ENCODE measurements at places on chromosomes 1 and 21. TPM values are rescaled to one million over a fixed set of nuclear protein-coding genes. Genes with fewer than 3 reads are reported as not detected.

DNA sequence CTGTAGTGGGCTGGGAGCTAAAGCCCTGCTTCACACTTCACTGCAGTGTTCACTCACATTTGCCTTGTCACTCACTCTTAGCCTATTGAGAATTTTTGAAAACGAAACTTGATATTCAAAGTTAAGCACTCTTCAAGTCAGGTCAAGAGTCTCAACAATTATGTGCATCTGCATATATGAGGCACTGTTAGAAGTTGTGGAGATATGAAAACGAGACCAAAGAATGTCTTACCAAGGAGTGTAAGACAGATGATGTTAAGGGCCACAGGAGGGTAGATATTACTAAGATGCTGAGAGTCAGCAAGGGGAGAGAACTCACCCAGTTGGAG is 64.7 kb upstream of the GJA8 start:
- no peak for DNase-seq
- H3K27ac ChIP-seq = no peak overlapping the region
- no peaks in the 10 kb centered on the region for H3K4me1 ChIP-seq
- H3K27me3 ChIP-seq = no peaks in the 10 kb centered on the region
- no peak overlapping the region for H3K4me3 ChIP-seq
- no peaks in the 10 kb centered on the region for H3K36me3 ChIP-seq

- no peak for DNase-seq
- no peaks in the 10 kb centered on the region for H3K4me1 ChIP-seq
- no peaks in the 10 kb centered on the region for H3K27me3 ChIP-seq
- no peak overlapping the region for H3K27ac ChIP-seq
These were observed 19.3 kb downstream of the OSBPL9 start for GRCh38 chr1:51636191-51636590.

- H3K4me1 ChIP-seq = peaks cover 8% of the 10 kb centered on the region
- H3K4me3 ChIP-seq = no peak overlapping the region
- H3K27me3 ChIP-seq = no peaks in the 10 kb centered on the region
- no peaks in the 10 kb centered on the region for H3K36me3 ChIP-seq
- H3K27ac ChIP-seq = no peak overlapping the region
These were observed 7.6 kb upstream of the CTTNBP2NL start for GRCh38 chr1:112388436-112388835.

DNA sequence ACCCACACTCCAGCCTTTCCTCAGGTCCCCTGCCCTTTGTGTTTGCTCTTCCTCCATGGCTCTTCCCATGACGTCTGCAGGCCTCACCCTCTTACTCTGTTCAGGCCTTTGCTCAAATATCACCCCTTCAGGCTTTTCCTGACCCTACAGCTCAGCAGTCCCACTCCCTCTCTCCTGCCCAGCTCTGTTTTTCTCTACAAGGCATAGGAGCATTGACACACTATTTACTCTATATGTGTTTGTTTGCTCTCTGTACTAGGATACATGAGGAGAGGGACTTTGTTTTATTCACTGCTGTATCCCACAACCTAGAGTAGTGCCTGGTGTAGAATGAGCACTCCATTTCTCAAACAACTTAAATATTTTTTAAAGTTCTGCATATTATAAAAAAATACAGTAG is 107.4 kb upstream of the COA6 start:
- no peaks in the 10 kb centered on the region for H3K36me3 ChIP-seq
- no peak overlapping the region for H3K4me3 ChIP-seq
- no peak for DNase-seq
- no peaks in the 10 kb centered on the region for H3K4me1 ChIP-seq
- H3K27ac ChIP-seq = no peak overlapping the region

- H3K27ac ChIP-seq = no peak overlapping the region
- H3K36me3 ChIP-seq = no peaks in the 10 kb centered on the region
- DNase-seq = no peak
- H3K4me1 ChIP-seq = no peaks in the 10 kb centered on the region
These were observed 8.8 kb downstream of the KCND3 start for GRCh38 chr1:111980686-111981085.

GRCh38 chr1:238006779-238007178 is 116.1 kb upstream of the ZP4 start:
- DNase-seq = no peak
- H3K4me1 ChIP-seq = no peaks in the 10 kb centered on the region
- no peak overlapping the region for H3K4me3 ChIP-seq
- H3K27ac ChIP-seq = no peak overlapping the region

GRCh38 chr1:213399695-213400094 is 348.7 kb downstream of the RPS6KC1 start:
- no peak overlapping the region for H3K4me3 ChIP-seq
- no peak for DNase-seq
- H3K36me3 ChIP-seq = no peaks in the 10 kb centered on the region
- no peaks in the 10 kb centered on the region for H3K4me1 ChIP-seq
- H3K27ac ChIP-seq = no peak overlapping the region
- no peaks in the 10 kb centered on the region for H3K27me3 ChIP-seq

- no peaks in the 10 kb centered on the region for H3K36me3 ChIP-seq
- no peak overlapping the region for H3K4me3 ChIP-seq
- H3K27me3 ChIP-seq = no peaks in the 10 kb centered on the region
These were observed 105.5 kb downstream of the TNNI3K start for GRCh38 chr1:74340656-74341055.

- H3K4me1 ChIP-seq = no peaks in the 10 kb centered on the region
- DNase-seq = no peak
- no peak overlapping the region for H3K27ac ChIP-seq
These were observed 84.5 kb upstream of the BCL10 start for GRCh38 chr1:85360730-85361493.

GRCh38 chr1:235375919-235376605 is 8.8 kb downstream of the TBCE start:
- no peaks in the 10 kb centered on the region for H3K4me1 ChIP-seq
- H3K27ac ChIP-seq = no peak overlapping the region
- no peaks in the 10 kb centered on the region for H3K36me3 ChIP-seq

- no peaks in the 10 kb centered on the region for H3K27me3 ChIP-seq
- no peak for DNase-seq
- H3K4me3 ChIP-seq = no peak overlapping the region
These were observed 48.9 kb downstream of the NME7 start for GRCh38 chr1:169318536-169319244.

- H3K4me3 ChIP-seq = no peak overlapping the region
- H3K27ac ChIP-seq = no peak overlapping the region
- H3K4me1 ChIP-seq = peaks cover 19% of the 10 kb centered on the region
- no peaks in the 10 kb centered on the region for H3K27me3 ChIP-seq
- DNase-seq = no peak
- H3K36me3 ChIP-seq = no peaks in the 10 kb centered on the region
These were observed 41.1 kb upstream of the IL20 start for GRCh38 chr1:206824331-206824730.

- no peaks in the 10 kb centered on the region for H3K4me1 ChIP-seq
- no peaks in the 10 kb centered on the region for H3K36me3 ChIP-seq
- no peaks in the 10 kb centered on the region for H3K27me3 ChIP-seq
- no peak overlapping the region for H3K27ac ChIP-seq
- no peak for DNase-seq
- H3K4me3 ChIP-seq = no peak overlapping the region
These were observed 75.9 kb upstream of the GREM2 start for GRCh38 chr1:240687820-240688219.

DNA sequence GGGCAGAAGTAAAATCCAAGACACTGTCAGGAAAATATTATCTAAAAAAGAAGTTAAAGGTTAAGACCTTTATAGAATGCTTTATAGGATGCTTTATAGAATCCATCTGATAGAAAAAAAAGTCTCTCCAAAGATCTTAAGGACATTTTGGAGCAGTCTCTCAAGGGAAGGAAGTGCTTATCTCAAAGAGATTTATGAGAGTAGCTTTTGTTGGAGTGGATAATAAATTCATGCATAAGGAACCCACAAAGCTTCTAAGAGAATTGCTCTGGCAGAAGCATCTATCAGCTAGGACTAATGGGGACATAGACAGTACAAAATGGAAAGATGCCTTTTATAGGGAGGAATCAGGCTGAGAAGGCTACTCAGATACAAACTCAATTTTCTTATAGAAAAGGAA is 12.9 kb upstream of the CAP1 start:
- no peak overlapping the region for H3K4me3 ChIP-seq
- no peak for DNase-seq
- peaks cover 16% of the 10 kb centered on the region for H3K4me1 ChIP-seq
- H3K27ac ChIP-seq = no peak overlapping the region
- H3K36me3 ChIP-seq = no peaks in the 10 kb centered on the region

GRCh38 chr1:39900662-39901463 is 854 bp downstream of the MYCL start:
- peak overlapping the region; percentile 50 for H3K4me3 ChIP-seq
- peaks cover 19% of the 10 kb centered on the region for H3K27me3 ChIP-seq
- peaks cover 5% of the 10 kb centered on the region for H3K4me1 ChIP-seq

GRCh38 chr1:91735266-91735845 is 150.6 kb downstream of the TGFBR3 start:
- H3K36me3 ChIP-seq = peaks cover 4% of the 10 kb centered on the region
- no peak for DNase-seq
- H3K4me3 ChIP-seq = no peak overlapping the region
- H3K27ac ChIP-seq = no peak overlapping the region
- no peaks in the 10 kb centered on the region for H3K27me3 ChIP-seq

GRCh38 chr1:20061866-20062265 is 8.1 kb upstream of the PLA2G5 start:
- DNase-seq = no peak
- H3K27me3 ChIP-seq = no peaks in the 10 kb centered on the region
- no peaks in the 10 kb centered on the region for H3K36me3 ChIP-seq
- no peak overlapping the region for H3K27ac ChIP-seq
- H3K4me3 ChIP-seq = no peak overlapping the region

GRCh38 chr21:29114765-29115500 is 15.5 kb upstream of the MAP3K7CL start:
- DNase-seq = no peak
- no peaks in the 10 kb centered on the region for H3K4me1 ChIP-seq
- no peaks in the 10 kb centered on the region for H3K36me3 ChIP-seq
- H3K4me3 ChIP-seq = no peak overlapping the region
- H3K27me3 ChIP-seq = no peaks in the 10 kb centered on the region
- no peak overlapping the region for H3K27ac ChIP-seq

GRCh38 chr1:58927041-58927721 is 143.3 kb upstream of the JUN start:
- H3K4me1 ChIP-seq = peaks cover 24% of the 10 kb centered on the region
- DNase-seq = no peak
- H3K27me3 ChIP-seq = no peaks in the 10 kb centered on the region
- H3K4me3 ChIP-seq = no peak overlapping the region
- H3K27ac ChIP-seq = no peak overlapping the region

- no peaks in the 10 kb centered on the region for H3K4me1 ChIP-seq
- H3K36me3 ChIP-seq = no peaks in the 10 kb centered on the region
- no peak overlapping the region for H3K27ac ChIP-seq
- H3K4me3 ChIP-seq = no peak overlapping the region
These were observed 47.5 kb downstream of the SYDE2 start for GRCh38 chr1:85153149-85153891.

DNA sequence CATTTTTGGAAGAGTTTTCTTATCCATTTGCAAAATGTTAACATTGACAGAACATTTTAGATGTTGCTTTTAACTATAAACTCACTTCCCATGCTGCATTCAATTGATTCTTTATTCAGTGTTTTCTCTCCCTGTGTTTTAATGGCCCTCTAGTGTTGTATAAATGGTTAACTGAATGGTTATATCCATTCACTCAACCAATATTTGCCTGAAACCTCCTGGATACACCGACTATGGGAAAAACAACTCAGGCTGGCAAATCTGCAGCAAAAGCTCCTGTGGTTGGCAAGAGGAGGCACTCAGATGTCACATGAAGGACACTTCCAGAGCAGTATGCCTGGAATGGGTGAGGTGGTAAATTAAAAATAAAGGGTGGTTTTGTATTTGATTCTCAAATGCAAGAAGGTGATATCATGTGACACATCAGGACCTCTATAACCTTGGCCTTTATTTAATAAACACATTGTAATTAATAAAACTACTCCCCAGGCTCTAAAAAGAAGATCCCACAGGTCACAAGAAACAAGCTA is 107.6 kb downstream of the BCAR3 start:
- no peaks in the 10 kb centered on the region for H3K36me3 ChIP-seq
- no peak overlapping the region for H3K4me3 ChIP-seq
- H3K27me3 ChIP-seq = no peaks in the 10 kb centered on the region
- no peak for DNase-seq

DNA sequence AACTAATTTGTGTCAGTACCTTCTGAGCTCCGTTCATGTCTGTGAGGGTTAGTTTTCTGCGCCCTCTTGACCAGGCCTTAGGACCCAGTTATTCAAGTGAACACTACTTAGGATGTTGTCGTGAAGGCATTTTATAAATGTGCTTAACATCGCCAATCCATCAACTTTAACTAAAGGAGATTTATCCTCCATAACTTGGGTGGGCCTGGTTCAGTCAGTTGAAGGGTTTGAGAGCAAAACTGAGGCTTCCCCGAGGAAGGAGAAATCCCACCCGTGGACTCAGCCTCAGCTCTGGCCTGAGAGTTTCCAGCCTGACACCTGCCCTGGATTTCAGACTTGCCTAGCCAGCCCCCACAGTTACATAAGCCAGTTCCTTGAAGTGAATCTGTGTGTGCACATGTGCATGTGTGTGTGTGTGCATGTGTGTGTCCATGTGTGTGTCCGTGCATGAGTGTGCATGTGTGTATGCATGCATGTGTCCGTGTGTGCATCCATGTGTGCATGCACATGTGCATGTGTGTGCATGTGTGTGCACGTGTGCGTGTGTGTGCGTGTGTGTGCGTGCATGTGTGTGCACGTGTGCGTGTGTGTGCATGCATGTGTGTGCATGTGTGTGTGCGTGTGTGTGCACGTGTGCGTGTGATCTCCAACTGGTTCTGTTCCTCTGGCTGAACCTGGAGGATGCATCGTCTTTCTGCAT is 62.1 kb upstream of the PDE9A start:
- H3K36me3 ChIP-seq = no peaks in the 10 kb centered on the region
- no peak for DNase-seq
- peaks cover 9% of the 10 kb centered on the region for H3K4me1 ChIP-seq
- H3K27ac ChIP-seq = no peak overlapping the region
- H3K27me3 ChIP-seq = peaks cover 4% of the 10 kb centered on the region

- H3K27me3 ChIP-seq = no peaks in the 10 kb centered on the region
- no peaks in the 10 kb centered on the region for H3K4me1 ChIP-seq
- no peak overlapping the region for H3K4me3 ChIP-seq
- no peak overlapping the region for H3K27ac ChIP-seq
- no peak for DNase-seq
These were observed 250.0 kb downstream of the GRIK1 start for GRCh38 chr21:29689753-29690152.

- no peaks in the 10 kb centered on the region for H3K36me3 ChIP-seq
- no peak overlapping the region for H3K27ac ChIP-seq
- H3K4me3 ChIP-seq = no peak overlapping the region
- H3K4me1 ChIP-seq = no peaks in the 10 kb centered on the region
These were observed 856 bp downstream of the AVPR1B start for GRCh38 chr1:206116191-206116872.

DNA sequence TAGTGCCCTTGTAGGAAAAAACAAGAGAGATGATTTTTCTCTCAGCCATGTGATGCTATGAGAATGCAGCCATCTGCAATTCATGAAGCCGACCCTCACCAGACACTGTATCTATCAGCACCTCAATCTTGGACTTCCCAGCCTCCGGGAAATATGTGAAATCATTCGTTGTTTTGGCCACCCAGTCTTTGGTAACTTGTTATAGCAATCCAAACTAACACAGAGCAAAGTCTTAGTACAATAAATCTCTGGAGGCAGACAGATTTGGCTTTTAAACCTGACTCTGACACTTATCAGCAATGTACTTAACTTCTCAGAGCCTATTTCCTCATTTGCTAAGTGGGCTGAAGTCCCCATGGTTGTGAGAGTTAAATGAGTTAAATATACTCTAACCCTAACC is 5.1 kb upstream of the MED18 start:
- H3K4me3 ChIP-seq = no peak overlapping the region
- peaks cover 4% of the 10 kb centered on the region for H3K4me1 ChIP-seq

The OR14K1 gene
- total RNA-seq = not detected

The ARHGEF10L gene
- total RNA-seq = 0.24 TPM
